Esophagus mucosa (tissue), 1 donor: ENCODE measurements at places on chromosomes 11 and 22. TPM values are rescaled to one million over a fixed set of nuclear protein-coding genes. Genes with fewer than 3 reads are reported as not detected.
A peak's percentile ranks its signal among the peaks of the same experiment; 100 is the strongest.

- no peak for ATAC-seq
Observed at GRCh38 chr11:33861386-33861785, 30.5 kb downstream of the LMO2 start.

GRCh38 chr22:49827853-49828598 is at the start of gene BRD1:
TSS of gene BRD1 (minus strand) at chr22:49827873. CDS start at chr22:49824317, 3,556 bp downstream.
- peak; percentile 43 for ATAC-seq

GRCh38 chr11:287821-288477 is 977 bp upstream of the PGGHG start:
- ATAC-seq = peak; percentile 6

- no peak for ATAC-seq
Observed at GRCh38 chr11:78044706-78045105, 19.0 kb upstream of the THRSP start.

GRCh38 chr11:115617767-115618166 is 113.6 kb upstream of the CADM1 start:
- no peak for ATAC-seq

- no peak for ATAC-seq
Observed at GRCh38 chr11:29978549-29978948, 38.3 kb downstream of the KCNA4 start.

- no peak for ATAC-seq
Observed at GRCh38 chr22:50317178-50317577, 9.6 kb downstream of the DENND6B start.

DNA sequence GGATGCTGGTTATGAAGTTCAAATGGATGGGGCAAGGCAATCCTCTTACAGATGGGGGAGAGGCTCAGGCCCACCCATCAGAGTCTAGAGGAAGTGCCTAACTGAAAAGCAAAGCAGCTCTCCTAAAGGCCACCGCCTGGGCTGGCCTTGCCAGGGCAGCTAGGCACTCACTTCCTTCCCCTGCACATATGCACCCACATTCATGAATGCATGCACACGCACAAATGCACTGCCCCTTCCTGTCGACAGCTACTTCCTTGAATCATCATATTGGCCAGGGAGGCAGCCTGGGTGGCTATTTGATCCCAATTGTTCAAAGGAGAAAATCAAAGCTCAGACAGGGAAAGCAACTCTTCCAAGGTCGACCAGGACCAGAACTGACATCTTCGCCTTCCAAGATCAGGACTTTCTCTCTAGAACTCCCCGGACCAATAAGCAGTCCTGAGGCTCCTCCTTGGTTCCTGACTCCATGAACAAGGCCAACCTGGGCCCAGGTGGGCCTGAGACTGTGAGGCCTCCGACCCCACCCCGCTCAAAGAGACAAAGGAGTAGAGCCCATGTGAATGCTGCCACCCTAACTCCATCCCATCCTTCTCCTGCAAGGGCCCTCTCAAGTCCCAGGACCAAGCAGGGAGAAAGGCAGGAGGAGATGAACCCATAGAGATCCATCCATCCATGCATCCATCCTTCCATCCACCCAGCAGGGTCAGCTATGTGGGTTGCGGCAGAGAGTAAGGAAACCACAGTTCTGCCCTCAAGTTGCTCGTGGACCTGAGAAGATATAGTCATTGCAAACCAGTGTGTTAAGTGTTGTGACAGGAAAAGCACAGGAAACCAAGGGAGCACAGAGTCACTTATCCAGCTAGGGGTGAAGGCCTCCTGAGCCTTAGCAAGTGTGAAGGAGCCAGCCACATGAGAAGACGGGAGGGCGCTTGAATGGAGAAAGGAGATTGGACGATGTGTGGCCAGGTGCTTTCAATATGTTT is 35.4 kb upstream of the LMO1 start:
- ATAC-seq = no peak

DNA sequence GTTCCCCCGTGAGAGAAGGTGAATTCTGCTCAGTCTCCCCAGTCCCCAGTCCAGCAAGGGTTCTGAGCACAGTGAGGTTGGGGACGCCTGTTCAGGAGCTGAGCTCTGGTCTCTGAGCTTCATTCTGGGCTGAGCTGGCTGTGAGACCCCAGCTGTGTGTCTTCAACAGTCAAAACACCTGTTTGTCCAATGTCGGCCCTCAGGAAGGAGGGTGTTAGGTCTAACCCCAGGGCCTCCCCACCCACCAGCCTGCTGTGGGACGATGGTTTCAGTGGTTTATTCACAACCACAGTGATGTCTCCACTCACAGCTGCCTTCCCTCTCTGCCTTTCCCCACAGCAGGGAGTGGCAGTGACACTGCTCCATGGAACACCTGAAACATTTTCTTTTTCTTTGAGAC is 1282.9 kb downstream of the TBC1D22A start:
- no peak for ATAC-seq

DNA sequence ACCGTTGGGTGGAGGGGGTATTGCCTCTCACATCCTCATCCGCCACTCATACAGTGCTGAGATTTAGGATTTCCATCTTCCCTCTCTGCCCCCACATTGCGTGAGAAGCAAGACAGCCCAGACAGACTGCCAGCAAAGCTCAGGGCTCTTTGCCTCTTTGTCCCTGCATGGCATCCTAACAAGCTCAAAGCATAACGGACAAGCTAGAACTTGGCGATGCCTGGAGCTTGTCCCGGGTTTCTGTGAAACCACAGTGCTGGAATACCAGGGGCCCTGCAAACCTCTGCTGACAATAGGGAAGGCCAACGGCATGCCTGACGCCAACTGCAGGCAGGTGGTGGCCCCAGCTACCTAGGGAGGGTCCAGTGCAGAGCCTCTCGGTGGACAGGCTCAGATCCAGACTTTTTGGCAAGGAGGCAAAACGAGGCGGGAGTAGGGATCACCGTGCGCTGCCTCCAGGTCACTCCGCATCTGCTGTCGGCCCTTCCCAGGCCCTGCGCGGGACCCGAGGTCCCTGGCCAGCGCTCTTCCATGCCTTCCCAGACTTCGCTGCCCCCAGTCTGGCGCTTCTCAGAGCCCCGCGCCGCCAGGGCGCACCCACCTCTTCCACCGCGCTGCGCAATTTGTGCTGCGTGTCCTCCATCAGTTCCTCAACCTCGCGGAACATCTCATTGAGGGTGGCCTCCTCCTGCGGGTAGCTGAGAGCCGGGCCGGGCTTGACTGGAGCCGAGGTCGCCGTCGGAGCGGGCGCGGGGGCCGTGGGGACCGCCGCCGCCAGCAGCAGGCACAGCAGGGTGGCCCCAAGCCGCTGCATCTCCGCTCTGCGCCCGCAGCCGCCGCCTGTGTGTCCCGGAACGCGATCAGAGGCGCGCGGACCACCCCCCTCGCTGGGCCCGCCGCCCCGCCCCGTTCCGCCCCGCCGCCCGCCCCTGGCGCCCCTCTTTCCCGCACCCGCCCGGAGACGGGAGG is at the start of gene DKK3:
Gene DKK3, minus strand, starts transcription at position 858 of the 969 bp plus-strand sequence. Its CDS starts 44 bp downstream, at position 814.
- ATAC-seq = peak; percentile 50

The HTR3A gene
- not detected for total RNA-seq

GRCh38 chr11:64786308-64786707 is 8.0 kb upstream of the SF1 start:
- no peak for ATAC-seq

DNA sequence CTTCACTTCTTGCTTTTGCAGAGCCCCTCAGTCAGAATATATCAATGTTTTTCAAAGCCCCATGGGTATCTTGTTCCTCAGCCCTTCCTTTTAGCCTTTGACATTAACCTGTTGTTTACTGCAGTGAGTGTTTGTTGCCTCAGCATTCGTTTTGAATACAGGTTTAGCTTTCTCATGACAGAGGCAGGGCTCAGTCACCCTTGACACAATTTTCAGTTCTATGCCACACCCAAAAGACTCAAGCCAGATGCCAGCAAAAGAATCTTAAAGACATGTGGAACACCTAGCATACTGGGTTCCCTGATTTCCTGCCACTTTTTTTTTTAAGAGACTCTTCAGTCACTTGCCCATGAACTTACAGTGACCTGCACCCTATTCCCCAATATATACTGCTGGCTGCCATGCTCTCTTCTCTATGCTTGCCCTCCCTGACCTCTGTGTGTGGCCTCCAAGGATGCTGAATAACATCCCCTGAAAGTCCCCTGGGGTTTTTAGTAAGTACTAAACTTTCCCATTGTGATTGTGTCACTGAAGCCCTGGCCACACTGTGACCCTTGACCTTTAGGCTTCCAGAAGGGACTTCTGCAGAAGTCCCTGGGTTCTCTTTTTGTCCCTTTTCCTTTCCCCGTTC is 1225.5 kb downstream of the TBC1D22A start:
- no peak for ATAC-seq

The MS4A4E gene
- 0.64 TPM for total RNA-seq

DNA sequence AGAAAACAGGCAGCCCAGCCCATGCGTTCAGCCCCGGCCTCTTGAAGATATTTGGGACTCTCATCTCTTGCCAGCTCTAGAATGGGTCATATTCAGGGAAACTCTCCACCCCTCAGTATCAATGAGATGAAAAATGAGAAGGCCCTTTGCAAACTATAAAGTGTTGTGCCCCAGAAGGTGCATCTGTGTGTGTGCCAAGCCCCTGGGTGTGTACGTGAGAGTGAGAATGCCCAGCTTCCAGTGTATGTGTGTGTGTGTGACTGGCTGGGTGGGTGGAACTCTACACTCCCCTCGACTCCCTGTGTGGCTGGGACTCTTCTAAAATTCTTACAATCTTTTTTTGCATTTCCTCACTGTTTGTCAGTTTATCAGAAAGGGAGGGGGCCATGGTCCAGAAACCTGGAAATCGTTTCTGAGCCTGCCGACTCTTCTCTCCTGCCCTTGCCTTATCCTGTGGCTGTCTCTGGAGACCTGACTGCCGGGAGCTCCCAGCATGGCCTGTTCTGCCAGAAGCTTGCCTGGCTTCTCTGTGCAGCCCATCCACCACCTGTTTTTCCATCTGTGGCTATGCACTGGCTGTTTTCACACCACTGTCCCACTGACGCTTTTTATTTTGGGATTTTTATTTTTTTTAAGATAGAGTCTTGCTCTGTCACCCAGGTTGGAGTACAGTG is 1.2 kb downstream of the P2RY6 start:
- no peak for ATAC-seq

GRCh38 chr11:75557666-75558494 is 4.2 kb upstream of the SERPINH1 start:
- peak; percentile 24 for ATAC-seq

DNA sequence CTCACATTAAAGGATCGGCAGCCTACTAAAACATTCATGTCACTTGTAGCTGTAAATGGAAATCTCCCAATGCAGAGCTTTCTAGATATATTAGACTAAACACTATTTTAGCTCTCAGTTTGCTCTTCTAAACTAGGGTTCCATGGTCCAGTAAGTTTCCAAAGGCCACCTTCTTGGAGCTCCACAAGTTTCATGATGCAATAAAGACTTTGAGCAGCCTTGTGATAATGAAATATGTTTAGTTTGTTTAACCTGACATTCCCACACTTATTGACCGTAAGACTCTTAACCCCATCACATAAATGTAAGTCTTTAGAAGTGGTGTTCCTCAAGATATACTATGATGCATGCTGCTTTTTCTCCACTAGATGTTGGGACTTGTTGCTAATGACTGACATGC is 87.7 kb downstream of the TRIM44 start:
- no peak for ATAC-seq

- ATAC-seq = peak; percentile 74
Observed at GRCh38 chr11:34214961-34215805, 109.8 kb downstream of the NAT10 start.

GRCh38 chr22:36699915-36700314 is 3.6 kb downstream of the CACNG2 start:
- no peak for ATAC-seq

The ARFGAP2 gene
- total RNA-seq = 77.9 TPM

- ATAC-seq = no peak
Observed at GRCh38 chr11:108694846-108695245, 30.0 kb downstream of the DDX10 start.

DNA sequence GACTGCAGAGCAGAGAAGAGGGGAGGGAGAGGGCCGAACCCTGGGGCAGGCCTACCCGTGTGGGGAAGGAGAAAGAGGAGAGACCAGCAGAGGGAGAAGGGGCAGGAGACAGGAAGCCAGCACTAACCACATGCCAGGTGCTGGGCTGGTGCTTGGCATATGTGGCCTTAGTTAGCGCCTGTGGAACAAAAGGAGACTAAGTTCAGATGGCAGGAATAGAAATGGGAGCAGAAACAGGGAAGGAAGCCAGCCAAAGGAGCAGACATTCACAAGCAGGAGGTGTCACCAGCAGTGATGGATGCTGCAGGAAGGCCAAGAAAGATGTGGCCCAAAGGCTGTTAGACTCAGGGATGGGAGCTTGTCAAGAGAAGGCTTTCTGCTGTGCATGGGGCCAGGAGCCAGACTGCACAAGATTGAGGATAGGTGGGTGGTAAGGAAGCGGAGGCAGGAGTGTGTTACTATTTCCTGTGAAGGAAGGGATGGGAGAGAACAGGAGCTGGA is 26.7 kb downstream of the TREH start:
- ATAC-seq = no peak

The POU2AF1 gene
- 2.6 TPM for total RNA-seq

The VPREB1 gene
- not detected for total RNA-seq

GRCh38 chr11:75342966-75343870 is 8.2 kb downstream of the ARRB1 start:
- ATAC-seq = peak; percentile 65

DNA sequence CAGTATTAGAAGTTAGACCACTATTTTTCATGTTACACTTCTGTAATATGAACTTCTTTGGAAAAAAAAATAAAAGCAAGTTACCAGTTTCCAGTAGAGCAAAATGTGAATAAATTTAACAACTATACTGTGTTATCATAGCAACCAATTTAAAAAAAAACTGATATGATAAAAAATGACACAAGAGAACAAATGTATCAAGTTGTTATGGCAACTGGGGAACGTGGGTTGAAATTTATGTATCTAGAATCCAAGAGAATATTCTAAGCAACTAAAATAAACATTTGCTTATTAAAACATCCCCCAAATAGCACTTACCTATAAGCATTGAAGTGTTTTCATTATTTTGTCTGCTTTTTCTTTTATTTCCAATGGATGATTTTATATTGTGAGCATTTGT is 442.4 kb downstream of the DLG2 start:
- no peak for ATAC-seq

The C11orf97 gene
- total RNA-seq = not detected
